Dorsolateral prefrontal cortex (tissue), 122 donors: ENCODE measurements at places on chromosomes 7 and 10.

DNA sequence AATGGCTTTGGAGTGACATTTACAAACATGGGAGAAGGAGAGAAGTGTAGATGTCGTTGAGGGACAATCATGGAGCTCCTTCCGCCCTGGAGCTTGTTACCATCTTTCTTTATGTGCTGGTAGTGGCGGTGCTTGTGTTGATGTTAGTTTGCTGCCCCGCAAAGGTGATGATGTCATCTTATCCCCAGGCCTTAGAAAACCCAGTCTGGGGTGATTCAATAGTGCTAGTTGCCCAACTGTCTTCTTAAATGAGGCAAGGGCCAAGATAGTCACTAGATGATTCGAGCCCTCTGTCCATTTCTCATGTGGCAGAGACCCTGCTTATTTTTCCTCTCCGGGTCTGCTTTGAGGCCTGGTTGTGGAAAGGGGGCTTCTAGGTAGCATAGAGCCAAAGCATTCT lies 277.4 kb downstream of the CCSER2 start:
- DNase-seq, result no peak

DNA sequence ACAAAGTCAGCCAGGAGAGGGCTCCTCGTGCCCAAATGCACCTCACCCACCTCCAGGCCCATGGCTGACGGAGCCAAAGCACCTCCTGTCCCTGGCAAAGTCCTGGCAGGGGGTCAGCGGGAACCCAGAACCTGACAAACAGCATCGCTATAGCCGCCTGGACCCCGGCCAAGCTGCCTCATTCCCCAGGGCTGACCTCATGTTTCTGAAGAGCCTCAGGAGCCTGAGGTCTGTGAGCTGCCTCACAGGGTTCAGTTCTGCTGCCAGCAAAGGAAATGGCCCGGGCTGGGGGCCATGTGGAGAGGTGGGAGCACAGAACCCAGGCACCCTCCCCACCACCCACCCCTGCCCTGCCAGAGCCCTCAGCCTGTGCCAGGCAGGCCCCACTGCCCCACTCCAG lies 4.2 kb upstream of the NANOS1 start:
- DNase-seq, result no peak

DNA sequence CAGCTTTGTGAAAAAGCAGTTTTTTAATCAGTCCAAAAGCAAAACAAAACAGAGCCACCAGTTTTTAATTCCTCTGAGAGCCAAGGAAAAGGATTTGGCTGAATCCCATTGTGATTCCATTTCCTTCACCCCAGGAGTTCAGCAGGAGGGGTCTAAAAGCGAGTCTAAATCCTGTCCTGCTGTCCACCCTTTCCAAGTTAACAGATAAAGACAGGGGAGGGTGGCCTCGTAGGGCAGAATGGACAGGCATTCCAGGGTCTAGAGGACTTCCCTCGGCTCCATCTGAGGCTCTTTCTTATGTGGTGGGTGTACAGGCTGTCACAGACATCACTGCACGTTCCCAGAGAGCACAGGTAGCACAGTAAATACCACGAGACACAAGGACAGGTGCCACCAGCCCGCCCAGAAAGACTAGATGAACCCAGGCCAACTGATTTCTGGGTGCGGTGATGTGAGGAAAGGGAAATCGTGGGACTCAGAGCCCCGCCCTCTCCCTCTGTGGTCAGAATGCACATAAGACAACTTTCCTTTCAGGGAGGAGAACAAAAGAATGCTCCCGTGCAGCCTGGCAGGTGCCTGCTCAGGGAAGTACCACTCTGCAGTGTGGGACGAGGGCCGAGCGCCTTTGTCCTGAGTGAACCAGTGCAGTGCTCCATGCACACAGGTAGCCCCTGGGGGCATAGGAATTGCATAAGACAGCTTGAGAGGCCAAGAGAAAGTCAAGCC lies 119.7 kb downstream of the ABLIM1 start:
- DNase-seq, result no peak

DNA sequence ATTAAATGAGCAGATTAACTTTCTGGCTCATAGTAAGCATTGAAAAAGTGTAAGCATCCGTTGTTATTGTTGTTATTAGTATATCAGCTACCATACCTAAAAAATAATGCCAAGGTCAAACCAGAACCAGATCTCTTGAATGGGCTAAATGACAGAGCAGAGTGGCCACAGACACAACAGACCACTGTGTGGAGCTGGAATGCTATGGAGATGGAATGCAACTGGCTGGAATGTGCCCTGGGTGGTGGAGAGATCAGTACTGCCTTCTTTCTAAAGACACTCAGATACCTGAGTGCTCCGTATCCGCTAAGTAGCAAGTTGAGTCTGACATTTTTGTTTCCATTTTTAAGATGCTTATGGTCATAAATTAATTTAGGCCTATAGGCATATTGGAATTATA lies 20.5 kb upstream of the DNAJB12 start:
- DNase-seq, result no peak

DNA sequence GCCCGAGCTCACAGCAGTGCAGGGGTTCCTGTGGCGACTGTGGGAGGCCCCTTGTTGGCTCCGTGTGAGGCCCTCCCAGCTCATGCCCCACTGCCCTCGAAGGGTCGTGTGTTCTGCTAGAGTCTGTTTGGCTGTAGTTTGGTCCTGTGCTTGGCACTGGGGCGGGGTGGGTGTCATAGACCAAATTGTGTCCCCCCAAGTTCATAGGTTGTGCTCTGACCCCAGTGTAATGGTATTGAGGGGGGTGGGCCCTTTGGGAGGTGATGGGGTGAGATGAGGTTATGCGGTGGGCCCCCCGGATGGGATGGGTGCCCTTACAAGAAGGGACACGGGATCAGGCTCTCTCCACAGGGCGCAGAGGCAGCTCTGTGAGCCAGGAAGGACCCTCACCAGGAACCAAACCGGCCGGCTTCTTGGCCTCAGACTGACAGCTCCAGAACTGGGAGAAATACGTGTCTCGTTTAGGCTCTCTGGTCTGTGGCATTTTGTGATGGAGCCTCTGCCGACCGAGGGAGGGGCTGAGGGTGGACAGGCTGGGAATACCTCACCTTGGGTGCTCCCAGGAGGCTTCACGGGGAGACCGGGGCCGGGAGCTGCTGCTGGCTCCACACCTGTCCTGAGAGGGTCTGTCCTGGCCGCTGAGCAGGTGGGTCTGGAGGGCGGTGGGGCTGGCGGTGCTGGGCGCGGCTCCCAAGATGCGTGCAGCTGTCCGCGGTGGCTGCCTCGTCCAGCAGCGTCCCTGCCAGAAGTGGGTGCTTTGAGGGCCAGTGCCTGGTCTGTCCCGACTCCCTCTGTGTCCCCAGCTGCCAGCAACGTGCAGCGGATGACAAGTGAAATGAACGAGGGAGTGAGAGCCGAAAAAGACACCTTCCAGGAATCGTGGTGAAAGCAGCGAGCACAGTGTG lies 89.4 kb downstream of the INPP5A start:
- DNase-seq, result peak; percentile 52

- DNase-seq, result no peak
Observed at GRCh38 chr7:27118580-27118979, 12.0 kb downstream of the HOXA4 start.

- no peak for DNase-seq
Observed at GRCh38 chr7:50284296-50284695, 20.2 kb upstream of the IKZF1 start.

- DNase-seq, result no peak
Observed at GRCh38 chr10:82813856-82814255, 938.9 kb downstream of the NRG3 start.

DNA sequence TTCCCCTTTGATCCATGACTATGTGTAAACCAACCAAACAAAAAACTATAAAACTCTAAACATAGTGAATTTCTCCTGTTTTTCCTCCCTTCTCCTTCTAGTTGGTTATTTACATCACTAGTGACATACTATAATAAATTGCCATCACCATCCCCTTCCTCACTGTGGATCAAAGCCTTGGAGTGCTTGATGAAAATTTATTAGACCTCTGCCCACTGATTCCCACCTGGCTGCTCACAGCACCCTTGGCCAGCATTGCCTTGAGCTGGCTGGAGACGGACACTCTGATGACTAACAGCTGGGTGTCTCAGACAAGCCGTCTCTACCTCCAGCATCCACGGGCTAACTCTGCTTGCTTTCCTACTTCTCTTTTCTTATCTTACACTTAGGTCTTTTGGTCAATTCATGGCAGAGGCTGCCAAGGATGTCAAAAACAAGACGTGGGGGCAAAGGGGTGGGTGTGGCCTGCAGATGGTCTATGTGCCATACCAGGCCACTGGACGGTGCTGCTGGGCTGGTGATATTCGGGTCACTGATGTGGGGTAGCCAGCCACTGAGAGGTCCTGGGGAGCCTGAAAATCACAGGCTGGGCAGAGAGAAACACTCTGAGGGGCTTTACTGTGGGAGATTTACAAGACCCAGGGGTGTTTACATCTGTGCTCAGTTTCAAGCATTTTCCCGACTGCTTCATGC lies 207.8 kb downstream of the TAX1BP1 start:
- DNase-seq, result no peak

GRCh38 chr10:80938903-80939302 lies 401.2 kb downstream of the SH2D4B start:
- no peak for DNase-seq

DNA sequence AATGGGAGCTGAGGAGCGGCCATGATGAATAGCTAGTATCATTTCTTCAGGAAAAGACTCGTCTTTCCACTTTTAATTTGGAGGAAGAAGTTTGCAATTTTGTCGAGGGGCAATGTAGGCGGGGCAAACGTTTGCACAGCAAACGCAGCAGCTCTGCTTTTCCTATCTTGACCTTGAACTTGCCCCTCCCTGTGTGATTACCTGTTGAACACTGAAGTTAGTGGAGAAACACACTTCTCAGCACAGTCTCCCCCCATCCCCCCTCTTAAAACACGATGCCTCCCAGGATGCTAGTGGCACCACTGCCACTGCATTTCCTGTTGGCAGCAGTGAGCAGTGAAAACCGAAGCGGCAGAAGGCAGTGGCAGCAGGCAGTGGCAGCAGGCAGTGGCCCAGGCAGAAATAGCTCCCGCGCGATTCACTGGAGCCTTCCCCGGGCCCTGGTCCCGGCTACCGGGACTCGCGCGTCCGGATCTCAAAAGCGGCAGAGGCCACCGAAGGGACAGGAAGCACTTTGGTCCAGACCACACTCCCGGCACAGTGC lies at the start of gene EPDR1:
Gene EPDR1, plus strand, starts transcription at position 336 of the 544 bp plus-strand sequence. CDS start 300 bp downstream, outside the sequence.
- DNase-seq, result peak; percentile 71

DNA sequence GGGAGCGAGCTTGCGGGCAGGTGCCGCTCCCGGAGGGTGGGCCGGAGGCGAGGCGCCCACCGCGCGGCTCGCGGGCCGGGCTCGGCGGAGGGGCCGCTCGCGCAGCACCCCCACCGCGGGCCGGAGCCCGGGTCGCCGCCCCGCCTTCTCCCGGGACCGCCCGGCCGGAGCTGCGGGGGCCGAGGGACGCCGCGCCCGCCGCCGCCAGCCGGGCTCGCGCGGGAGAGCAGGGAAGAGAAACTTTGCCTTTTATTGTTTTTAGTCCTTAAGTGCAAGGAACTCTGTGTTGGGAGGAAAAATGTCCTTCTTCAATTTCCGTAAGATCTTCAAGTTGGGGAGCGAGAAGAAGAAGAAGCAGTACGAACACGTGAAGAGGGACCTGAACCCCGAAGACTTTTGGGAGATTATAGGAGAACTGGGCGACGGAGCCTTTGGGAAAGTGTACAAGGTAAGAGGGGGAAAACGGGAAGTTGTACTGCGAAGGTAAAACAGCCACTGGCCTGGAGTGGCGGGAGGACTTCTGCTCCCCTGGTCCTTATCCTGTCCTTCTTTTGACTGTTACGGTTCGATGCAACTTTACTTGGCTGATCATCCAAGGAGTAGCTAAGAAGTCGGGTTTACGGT lies 620 bp downstream of the SLK start:
- no peak for DNase-seq

DNA sequence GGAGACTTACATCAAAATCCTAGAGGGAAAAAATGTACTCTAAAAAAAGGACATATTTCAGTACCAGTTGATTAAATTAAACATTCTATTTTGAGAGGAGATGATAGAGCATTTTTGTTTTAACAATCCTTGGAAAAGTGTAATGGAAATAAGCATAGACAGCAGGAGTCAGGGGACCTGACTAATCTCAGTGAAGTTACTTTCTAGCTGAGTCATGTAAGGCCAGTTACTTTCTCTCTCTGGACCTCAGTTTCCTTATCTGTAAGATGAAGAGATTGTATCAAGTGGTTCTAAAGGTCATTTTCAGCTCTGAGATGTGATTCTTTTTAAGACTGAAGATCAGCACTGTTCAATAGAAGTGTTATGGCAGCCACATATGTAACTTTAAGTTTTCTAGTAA lies 44.1 kb downstream of the VTI1A start:
- no peak for DNase-seq

DNA sequence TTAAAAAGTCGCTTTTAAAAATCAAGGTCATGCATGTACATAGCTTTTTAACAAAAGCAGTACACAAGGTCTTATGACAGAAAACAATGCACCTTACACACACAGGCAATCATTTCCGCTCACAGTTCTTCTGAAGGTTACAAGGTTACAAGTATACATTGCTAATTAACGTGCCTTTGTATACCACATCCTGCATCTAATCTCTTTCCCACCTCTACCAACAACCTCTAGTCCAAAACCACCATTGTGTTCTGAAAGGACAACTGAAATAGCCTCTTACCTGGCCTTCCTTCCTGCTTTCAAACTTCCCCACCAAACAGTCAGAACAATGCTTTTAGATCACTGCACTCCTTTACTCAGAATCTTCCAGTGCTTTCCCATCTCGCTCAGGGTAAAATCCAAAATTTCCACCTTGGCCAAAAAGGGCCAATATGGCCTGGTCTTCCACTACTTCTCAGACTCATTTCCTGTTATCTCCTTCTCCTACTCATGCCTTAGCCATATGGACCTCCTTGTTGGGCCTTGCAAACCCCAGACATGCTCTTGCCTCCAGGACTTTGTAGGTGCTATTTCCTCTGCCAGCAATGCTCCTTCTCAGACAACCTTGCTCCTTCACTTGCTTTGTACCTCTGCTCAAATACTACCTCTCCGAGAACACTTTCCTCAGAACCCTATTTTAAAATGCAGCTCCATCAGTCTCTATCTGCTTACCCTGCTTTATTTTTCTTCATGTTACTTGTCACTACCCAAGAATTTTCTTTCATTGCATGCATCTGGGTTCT lies 205.4 kb downstream of the DNAJC1 start:
- DNase-seq, result no peak

DNA sequence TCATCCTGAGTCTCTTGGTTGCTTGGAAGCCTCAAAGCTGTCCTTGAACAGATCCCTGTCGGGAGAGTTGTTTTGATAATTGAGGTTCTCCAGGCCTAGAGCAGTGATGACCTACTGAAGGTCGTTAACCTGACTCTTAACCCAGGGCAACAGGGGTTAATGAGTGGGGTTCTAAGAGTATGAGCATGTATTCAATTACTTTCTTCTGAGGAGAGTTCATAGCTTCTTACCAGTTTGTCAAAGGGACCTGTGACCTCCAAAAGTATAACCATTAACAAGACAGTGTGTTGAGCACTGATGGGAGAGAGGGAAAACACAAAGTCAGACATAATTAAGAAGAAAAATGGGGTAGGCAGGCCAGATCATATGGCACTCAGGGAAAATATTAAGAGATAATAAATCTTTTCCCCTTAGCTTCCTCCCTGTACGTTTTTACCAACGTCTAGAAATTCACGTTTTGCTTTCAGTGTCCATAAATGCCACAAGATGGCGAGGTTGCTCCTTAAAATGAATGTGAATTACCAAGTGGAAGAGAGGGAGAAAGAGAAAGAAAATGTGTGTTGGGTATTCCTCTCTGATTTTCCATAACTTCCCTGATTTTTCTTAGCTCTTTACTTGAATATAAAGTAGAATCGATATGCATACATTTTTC lies 97.6 kb downstream of the SUGCT start:
- DNase-seq, result no peak

GRCh38 chr10:58275908-58276307 lies 6.9 kb downstream of the CISD1 start:
- DNase-seq, result no peak

- DNase-seq, result no peak
Observed at GRCh38 chr10:6621536-6621935, 41.5 kb upstream of the PRKCQ start.

GRCh38 chr10:114084215-114084614 lies 40.5 kb downstream of the ADRB1 start:
- no peak for DNase-seq
